Ovary (tissue), 10 donors: ENCODE measurements at places on chromosomes 1 and 21. TPM values are rescaled to one million over a fixed set of nuclear protein-coding genes. Genes with fewer than 3 reads are reported as not detected.

SAMD11 gene
- 1.2 TPM for total RNA-seq

CFAP74 gene
- 0.55 TPM for total RNA-seq

SLC45A1 gene
- 4.5 TPM for total RNA-seq

NBPF20 gene
- total RNA-seq = 2.9 TPM

S100A8 gene
- total RNA-seq = 9.1 TPM

ECM1 gene
- 6.2 TPM for total RNA-seq

NBPF6 gene
- total RNA-seq = not detected

CATSPERE gene
- total RNA-seq = 2.4 TPM

PITHD1 gene
- total RNA-seq = 39.9 TPM

RNU1-3 gene
- 6,201 TPM for total RNA-seq

DIO1 gene
- total RNA-seq = not detected
